ENCODE measurements at places on chromosomes 4 and X.

GRCh38 chr4:73864961-73865360 is 4.2 kb upstream of the CXCL1 start:
- DNase-seq, result no peak

- no peak for DNase-seq
Measured at GRCh38 chr4:165844161-165844560, 28.9 kb upstream of the TLL1 start.

DNA sequence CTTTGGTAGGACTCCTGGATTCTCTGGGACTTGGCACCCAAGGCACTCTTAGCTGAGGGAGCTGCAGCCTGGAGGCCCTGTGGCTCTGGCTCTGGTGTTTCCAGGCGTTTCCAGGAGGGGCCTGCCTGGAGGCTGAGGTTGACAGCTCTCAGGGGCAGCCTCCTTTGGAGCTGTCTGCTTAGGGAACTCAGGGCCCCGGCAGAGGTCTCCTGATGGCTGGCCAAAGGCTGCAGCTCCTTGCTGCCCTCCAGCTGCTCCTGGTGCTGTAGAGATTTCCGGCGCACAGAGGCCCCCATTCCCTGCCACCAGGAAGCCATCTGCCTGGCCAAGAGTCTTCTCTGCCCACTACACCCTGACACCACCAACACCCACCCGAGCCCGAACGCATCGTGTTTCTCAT is 25.3 kb upstream of the ARHGEF38 start:
- DNase-seq, result no peak

DNA sequence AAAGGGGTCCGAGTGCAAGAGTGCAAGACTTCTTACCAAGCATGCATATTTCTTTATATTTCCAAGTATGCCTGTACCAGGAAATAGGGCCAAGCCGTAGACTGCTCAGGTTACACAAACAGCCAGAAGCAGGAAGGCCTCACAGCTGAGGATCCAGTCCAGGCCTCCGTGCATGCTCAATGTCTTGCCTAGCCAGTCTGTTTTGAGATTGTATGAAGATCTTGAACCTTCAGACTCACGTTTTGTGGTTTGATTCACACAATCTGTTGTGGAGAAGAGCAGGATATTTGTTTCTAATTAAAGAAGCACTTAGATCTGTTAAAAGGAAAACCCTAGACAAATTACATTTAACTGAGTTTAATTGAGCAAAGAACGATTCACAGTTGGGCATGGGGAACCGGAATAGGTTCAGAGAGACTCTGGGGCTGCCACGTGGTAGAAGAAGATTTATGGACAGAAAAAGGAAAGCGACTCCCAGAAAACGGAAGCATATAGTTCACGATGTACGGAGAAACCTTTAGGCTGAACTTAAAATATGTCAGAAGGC is 1.2 kb downstream of the MGST2 start:
- no peak for DNase-seq

- DNase-seq, result no peak
Measured at GRCh38 chrX:133265331-133265730, 47.2 kb upstream of the TFDP3 start.

DNA sequence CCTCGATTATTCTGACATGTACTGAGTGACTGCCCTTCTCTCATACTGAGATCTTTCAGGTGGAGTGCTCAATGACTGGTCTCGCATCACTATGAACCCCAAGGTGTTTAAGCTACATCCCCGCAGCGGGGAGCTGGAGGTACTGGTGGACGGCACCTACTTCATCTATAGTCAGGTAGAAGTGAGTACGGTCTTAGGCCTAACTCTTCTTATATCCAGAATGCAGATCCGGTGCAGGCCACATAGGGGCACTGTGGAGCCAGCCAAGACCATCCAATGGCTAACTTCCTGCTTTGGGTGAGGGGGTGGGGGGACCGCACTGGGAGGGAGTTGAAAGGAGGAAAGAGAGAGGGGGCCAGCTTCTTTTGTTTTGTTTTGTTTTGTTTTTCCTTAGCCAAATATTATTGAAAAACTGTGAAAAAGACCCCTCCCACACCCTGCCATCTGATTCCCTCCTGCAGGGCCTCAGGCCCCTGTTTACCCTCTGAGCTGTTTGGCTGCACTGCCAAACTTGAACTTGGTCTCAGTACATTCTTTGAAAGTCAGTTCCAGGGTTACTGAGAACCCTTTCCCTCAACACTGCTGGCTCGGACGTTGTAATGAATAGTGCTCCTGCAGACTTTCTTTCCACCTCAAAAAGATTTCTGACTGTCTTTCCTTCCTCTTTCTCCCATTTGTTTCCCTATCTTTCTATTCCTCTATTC is 16.2 kb downstream of the AWAT2 start:
- DNase-seq, result no peak

Measured in NCI-H187 (cell line).